ENCODE measurements at places on chromosomes 13 and 19.

- no peak for DNase-seq
Measured at GRCh38 chr19:16585094-16585801, 13.0 kb upstream of the SLC35E1 start.

DNA sequence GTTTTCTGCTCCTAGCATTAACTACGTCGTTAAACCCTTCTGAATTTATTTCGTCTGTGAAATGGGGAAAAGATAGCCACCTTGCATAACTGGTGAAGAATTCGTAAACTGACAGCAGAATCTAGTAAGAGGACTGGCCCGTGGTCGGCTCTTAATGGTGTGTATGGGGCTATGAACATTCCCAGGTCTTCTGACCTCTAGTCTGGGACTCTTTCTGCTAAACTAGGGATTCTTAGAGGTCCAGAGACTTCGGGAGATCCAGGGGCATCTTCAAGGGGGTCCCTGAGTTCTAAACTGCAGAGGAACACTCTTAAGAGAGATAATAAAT lies 231.1 kb upstream of the SERP2 start:
- no peak for DNase-seq

DNA sequence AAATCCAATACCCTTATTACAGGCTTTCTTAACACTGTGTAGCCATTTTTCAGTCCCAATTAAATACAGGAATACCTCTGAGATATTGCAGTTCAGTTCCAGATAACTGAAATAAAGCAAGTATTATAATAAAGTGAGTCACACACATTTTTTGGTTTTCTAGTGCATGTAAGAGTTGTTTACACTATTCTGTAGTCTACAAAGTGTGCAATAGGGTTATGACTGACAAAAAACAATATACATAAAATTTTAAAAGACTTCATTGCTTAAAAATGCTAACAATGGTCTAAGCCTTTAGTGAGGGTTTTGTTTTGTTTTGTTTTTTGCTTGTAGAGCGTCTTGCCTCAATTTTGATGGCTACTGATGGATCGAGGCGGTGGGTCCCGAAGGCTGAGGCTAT lies 434.4 kb upstream of the NBEA start:
- DNase-seq, result no peak

DNA sequence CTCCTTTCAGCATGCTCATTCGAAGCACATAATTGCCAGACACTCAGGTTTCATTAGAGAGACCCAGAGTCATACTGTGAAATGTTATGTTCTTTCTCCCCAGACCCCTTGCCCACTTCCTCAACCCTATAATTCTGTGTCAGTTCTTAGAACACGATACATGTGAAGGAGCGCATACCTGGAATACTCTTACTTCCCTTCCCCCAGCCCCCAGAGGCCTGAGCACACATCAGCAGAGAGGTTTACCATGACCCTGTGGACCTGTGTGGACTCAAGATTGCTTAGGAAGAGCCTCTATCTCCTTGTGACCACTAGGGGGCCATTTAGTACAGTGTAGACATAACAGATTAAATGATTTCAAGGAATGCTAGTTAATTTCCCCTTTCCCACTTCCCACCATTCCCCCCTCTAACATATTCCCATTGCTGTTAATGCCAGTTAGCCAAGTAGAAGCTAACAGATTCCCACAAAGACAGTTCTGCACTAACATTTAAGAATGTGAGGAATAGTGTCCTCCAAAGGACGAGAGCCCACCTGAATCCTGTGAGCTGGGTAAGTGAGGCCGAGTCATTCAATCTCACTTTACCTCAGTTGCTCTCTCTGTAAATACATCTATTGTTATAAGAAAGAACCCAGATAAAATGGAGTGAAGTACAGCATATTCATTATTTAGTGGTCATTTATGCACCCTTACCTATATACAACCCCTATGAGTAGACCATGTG lies 154.2 kb upstream of the MAB21L1 start:
- DNase-seq, result no peak

- DNase-seq, result no peak
Measured at GRCh38 chr19:11483366-11484111, 2.7 kb upstream of the ELAVL3 start.
